ENCODE measurements at places on chromosomes 7 and 10. TPM values are rescaled to one million over a fixed set of nuclear protein-coding genes. Genes with fewer than 3 reads are reported as not detected.

- peaks cover 3% of the 10 kb centered on the region for H3K27me3 ChIP-seq
- H3K36me3 ChIP-seq, result no peaks in the 10 kb centered on the region
- no peak overlapping the region for H3K4me3 ChIP-seq
Measured at GRCh38 chr10:81875467-81876252, 666 bp downstream of the NRG3 start.

GRCh38 chr10:45649296-45649695 lies 23.3 kb downstream of the ZFAND4 start:
- peaks cover 13% of the 10 kb centered on the region for H3K36me3 ChIP-seq
- no peak overlapping the region for H3K27ac ChIP-seq
- no peak overlapping the region for H3K4me3 ChIP-seq
- H3K4me1 ChIP-seq, result peaks cover 4% of the 10 kb centered on the region
- DNase-seq, result no peak

- H3K27ac ChIP-seq, result no peak overlapping the region
- DNase-seq, result peak; percentile 79
- H3K27me3 ChIP-seq, result no peaks in the 10 kb centered on the region
- no peaks in the 10 kb centered on the region for H3K36me3 ChIP-seq
- H3K4me3 ChIP-seq, result peak overlapping the region; percentile 21
Measured at GRCh38 chr10:85612378-85612775, 754.2 kb downstream of the GRID1 start.

DNA sequence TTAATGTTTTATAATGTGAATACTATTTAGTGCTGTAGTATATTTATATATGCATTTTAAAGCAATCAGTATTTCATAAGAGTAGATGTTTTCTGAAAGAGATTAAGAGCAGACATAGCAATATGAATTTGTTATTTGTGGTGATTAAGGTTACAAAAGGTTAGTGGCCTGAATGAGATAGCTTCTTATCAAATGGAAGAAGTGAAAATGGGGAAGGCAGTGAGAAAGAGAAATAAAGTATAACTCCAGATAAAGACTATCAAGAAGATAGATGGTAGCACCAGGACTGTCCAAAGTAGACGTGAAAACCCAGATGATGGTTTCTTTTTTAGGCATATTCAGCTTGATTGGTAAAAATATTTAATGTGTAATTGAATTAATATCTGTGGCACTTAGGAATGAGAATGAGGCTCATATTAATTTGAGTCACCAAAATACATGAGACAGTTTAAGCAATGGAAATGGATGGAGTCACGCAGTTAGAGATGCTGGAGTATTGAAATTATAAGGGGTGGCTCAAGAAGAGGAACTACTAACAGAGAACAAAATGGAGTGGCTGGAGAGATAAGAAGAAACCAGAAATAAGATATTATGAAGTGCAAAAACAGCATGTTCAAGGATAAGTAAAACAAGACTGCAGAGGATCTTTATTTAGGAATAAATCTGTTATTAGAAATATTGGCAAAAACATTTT lies 288.0 kb upstream of the SEMA3C start:
- no peak overlapping the region for H3K4me3 ChIP-seq
- H3K27me3 ChIP-seq, result no peaks in the 10 kb centered on the region
- H3K36me3 ChIP-seq, result no peaks in the 10 kb centered on the region
- no peak overlapping the region for H3K27ac ChIP-seq

DNA sequence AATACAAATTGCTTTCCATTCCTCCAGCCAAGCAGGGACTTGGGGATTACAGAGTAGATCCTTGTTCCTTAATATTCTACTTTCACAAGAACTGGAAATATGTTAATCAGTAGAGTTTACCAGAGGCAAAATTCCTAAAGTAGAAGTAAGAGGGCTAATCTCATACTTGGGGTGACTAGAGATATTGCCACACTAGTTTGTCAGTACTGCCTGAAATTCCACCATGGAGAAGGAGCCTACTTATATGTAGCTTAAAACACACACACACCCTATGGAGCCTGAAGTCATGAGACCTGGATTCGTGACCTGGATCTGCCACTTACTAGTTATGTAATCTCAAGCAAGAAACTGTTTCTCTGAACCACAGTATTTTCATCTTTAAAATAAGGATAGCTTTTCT lies 33.9 kb downstream of the STRIP2 start:
- H3K4me3 ChIP-seq, result no peak overlapping the region
- no peaks in the 10 kb centered on the region for H3K36me3 ChIP-seq
- no peak overlapping the region for H3K27ac ChIP-seq
- H3K4me1 ChIP-seq, result no peaks in the 10 kb centered on the region
- H3K27me3 ChIP-seq, result no peaks in the 10 kb centered on the region
- no peak for DNase-seq

GRCh38 chr10:28716748-28717147 lies 39.4 kb downstream of the BAMBI start:
- no peak overlapping the region for H3K27ac ChIP-seq
- H3K27me3 ChIP-seq, result peaks cover 5% of the 10 kb centered on the region
- no peaks in the 10 kb centered on the region for H3K4me1 ChIP-seq
- DNase-seq, result no peak

GRCh38 chr7:134318443-134318842 lies 1.7 kb upstream of the SLC35B4 start:
- H3K36me3 ChIP-seq, result no peaks in the 10 kb centered on the region
- H3K4me3 ChIP-seq, result no peak overlapping the region
- no peak overlapping the region for H3K27ac ChIP-seq

- DNase-seq, result no peak
- H3K4me3 ChIP-seq, result no peak overlapping the region
- no peaks in the 10 kb centered on the region for H3K27me3 ChIP-seq
- H3K36me3 ChIP-seq, result no peaks in the 10 kb centered on the region
- H3K27ac ChIP-seq, result no peak overlapping the region
Measured at GRCh38 chr7:96499532-96499931, 177.6 kb upstream of the SLC25A13 start.

DNA sequence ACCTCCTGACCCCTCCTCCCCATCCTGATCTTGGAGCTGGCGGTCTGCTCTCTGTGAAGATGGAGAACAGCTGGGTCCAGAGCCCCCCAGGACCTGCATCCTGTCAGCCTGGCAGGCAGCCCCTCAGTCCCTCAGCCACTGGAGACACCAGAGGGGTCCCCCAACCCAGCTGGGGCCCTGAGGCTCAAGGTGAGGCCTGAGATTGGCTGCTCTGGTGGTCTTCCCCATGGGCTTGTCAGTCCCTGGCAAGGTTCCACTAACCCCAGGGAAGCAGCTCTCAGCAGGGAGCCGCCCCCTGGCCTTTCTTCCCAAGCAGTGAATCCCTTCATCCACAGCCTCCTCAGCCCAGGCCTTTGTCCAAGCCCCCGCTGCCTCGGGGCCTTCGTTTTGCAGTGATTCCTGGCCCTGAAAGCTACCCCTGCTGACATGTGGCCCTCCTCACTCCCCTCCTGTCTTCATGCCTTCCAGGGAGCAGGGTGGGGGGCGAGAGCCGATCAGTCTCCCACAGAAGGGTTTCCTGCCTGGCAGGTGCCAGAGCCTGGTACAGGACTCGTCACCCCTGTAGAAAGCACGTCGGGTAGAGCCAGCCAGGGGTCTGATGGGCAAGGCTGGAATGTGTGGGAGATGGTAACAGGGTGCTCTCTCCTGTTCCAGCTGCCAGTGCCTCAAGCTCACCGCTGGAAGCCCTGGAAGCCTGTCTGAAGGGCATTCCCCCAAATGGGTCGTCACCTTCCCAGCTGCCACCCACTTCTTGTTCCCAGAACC lies 48.5 kb downstream of the ZNF467 start:
- DNase-seq, result no peak
- H3K4me1 ChIP-seq, result no peaks in the 10 kb centered on the region
- no peak overlapping the region for H3K4me3 ChIP-seq
- H3K36me3 ChIP-seq, result peaks cover 37% of the 10 kb centered on the region

DNA sequence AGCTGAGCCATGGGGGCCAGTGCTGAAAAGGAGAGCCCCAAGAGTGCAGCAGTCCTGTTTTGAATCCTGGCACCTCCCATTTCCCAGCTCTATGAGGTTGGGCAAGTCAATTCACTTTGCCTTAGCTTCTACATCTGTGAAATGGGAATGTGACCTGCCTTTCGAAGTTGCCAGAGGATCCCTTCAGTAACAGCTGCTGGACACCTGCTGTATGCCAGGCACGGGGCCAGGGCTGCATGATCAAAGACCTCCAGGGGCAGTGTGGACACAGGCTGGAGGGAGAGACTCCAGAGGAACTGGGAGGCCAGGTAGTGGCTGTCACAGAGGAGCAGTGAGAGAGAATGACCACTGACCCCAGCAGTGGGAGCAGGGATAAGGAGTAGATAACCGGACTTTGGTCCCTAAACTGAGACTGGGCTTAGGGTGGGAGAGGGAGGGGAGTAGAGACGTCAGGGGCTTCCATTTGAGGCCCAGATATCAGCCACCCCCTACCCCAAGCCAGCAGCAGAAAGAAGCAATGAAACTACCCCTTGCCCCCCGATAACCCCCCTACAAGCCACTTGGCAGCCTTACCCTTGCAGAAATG lies 45.2 kb downstream of the SRRM3 start:
- no peaks in the 10 kb centered on the region for H3K4me1 ChIP-seq
- no peaks in the 10 kb centered on the region for H3K27me3 ChIP-seq
- no peak for DNase-seq
- H3K27ac ChIP-seq, result no peak overlapping the region

DNA sequence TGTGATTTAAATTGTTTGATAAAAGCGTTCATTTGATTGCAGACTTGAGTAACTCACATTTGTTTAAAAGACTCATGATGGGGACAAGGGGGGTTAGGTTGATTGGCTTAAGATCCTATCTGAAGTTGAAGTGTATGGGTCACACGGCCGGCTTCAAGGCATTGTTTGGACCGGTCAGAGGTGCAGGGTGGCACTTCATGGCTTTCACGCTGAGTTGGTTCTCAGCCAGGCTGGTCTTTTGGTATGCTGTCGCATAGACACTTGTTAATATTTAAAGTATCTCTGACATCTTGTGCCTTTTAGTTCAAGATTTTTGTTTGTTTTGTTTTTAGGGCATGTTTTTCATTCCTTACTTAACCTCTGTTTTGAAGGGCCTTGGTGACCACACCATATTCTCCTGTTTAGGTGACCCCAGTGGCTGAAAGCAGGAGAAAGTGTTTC lies 58.1 kb downstream of the CCNY start:
- peaks cover 46% of the 10 kb centered on the region for H3K4me1 ChIP-seq
- no peaks in the 10 kb centered on the region for H3K27me3 ChIP-seq
- no peak for DNase-seq
- no peak overlapping the region for H3K27ac ChIP-seq
- no peak overlapping the region for H3K4me3 ChIP-seq
- no peaks in the 10 kb centered on the region for H3K36me3 ChIP-seq

- DNase-seq, result no peak
- no peaks in the 10 kb centered on the region for H3K4me1 ChIP-seq
- no peaks in the 10 kb centered on the region for H3K27me3 ChIP-seq
Measured at GRCh38 chr7:96949766-96950165, 55.6 kb upstream of the DLX6 start.

- peaks cover 30% of the 10 kb centered on the region for H3K4me1 ChIP-seq
- H3K27ac ChIP-seq, result no peak overlapping the region
- no peak overlapping the region for H3K4me3 ChIP-seq
- no peak for DNase-seq
Measured at GRCh38 chr7:132482866-132483265, 93.4 kb downstream of the PLXNA4 start.

DNA sequence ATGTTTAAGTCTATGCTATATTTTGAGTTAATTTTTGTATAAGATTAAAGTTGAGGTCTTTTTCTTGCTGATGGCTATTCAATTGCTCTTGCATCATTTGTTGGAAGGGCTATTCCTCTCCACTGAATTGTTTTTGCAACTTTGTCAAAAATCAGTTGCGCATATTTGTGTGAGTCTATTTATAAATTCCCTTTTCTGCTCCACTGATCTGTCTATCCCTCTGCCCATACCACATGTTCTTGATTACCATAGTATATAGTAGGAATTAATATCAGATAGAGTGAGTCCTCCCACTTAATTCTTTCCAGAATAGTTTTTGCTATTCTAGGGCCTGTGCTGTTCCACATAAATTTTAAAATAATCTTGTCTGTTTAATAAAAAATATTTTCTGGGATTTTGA lies 152.4 kb upstream of the ADCY1 start:
- no peak overlapping the region for H3K27ac ChIP-seq
- H3K36me3 ChIP-seq, result no peaks in the 10 kb centered on the region
- H3K27me3 ChIP-seq, result no peaks in the 10 kb centered on the region
- no peak for DNase-seq
- no peak overlapping the region for H3K4me3 ChIP-seq
- H3K4me1 ChIP-seq, result no peaks in the 10 kb centered on the region

GRCh38 chr7:70894799-70895198 lies 237.1 kb upstream of the GALNT17 start:
- no peak overlapping the region for H3K27ac ChIP-seq
- no peak overlapping the region for H3K4me3 ChIP-seq
- H3K36me3 ChIP-seq, result no peaks in the 10 kb centered on the region
- H3K27me3 ChIP-seq, result no peaks in the 10 kb centered on the region
- no peak for DNase-seq

GRCh38 chr7:30451539-30452279 lies 26.9 kb downstream of the NOD1 start:
- H3K36me3 ChIP-seq, result peaks cover 45% of the 10 kb centered on the region
- DNase-seq, result no peak
- H3K4me1 ChIP-seq, result no peaks in the 10 kb centered on the region
- no peaks in the 10 kb centered on the region for H3K27me3 ChIP-seq
- no peak overlapping the region for H3K27ac ChIP-seq
- no peak overlapping the region for H3K4me3 ChIP-seq

DNA sequence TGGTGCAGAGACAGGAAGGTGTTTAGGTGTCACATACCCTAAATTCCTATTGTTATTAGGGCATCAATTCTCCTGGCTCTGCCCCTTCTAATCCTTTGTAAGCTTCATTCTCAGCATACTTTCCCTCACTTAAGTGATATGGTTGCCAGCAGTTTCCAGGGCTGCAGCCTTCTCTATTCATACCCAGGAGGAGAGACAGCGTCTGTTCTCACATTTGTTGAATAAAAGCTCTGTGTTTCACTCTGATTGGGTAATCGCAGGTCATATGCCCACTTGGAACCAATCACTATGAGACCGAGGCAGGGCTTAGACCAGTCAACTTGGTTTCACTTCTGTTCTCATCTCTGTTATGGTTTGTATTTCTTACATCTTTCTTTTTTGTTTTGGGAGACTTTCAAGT lies 109.6 kb upstream of the MTPN start:
- no peak overlapping the region for H3K4me3 ChIP-seq
- H3K4me1 ChIP-seq, result no peaks in the 10 kb centered on the region
- no peaks in the 10 kb centered on the region for H3K27me3 ChIP-seq
- no peak overlapping the region for H3K27ac ChIP-seq
- no peaks in the 10 kb centered on the region for H3K36me3 ChIP-seq
- DNase-seq, result no peak

GRCh38 chr7:138167222-138167621 lies 91.0 kb downstream of the AKR1D1 start:
- H3K27ac ChIP-seq, result no peak overlapping the region
- H3K36me3 ChIP-seq, result no peaks in the 10 kb centered on the region
- H3K4me3 ChIP-seq, result no peak overlapping the region
- H3K27me3 ChIP-seq, result peaks cover 3% of the 10 kb centered on the region

CCDC172 gene
- not detected for total RNA-seq

PIK3AP1 gene
- 1.7 TPM for total RNA-seq

VWC2 gene
- not detected for total RNA-seq

AGR2 gene
- not detected for total RNA-seq

NODAL gene
- not detected for total RNA-seq

CLRN3 gene
- total RNA-seq, result not detected

HYAL4 gene
- total RNA-seq, result not detected

TRIM50 gene
- total RNA-seq, result not detected

VSTM4 gene
- not detected for total RNA-seq

FRAT1 gene
- total RNA-seq, result 20.2 TPM
